ENCODE measurements at places on chromosomes 3 and 15. TPM values are rescaled to one million over a fixed set of nuclear protein-coding genes. Genes with fewer than 3 reads are reported as not detected.

DNA sequence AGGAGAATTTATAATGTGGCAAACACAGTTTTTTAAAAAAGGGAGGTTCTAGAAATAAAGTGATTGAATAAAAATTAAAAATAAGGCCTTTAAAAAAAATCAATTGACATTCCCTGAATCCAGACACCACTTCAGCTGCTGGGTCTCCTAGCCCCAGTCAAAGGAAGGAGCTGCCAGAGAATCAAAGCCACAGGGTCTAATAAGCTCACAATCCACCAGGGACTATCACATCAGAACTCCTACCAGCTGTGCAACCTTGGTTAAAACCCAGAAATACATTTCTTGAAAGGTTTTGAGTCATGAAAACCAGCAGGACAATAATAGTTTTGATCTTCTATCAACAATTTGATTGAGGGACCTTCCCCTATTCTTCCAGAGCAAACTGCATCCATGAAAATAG lies 134.5 kb downstream of the MECOM start:
- DNase-seq = no peak

GRCh38 chr3:1468145-1468544 lies 375.3 kb downstream of the CNTN6 start:
- DNase-seq = no peak

DNA sequence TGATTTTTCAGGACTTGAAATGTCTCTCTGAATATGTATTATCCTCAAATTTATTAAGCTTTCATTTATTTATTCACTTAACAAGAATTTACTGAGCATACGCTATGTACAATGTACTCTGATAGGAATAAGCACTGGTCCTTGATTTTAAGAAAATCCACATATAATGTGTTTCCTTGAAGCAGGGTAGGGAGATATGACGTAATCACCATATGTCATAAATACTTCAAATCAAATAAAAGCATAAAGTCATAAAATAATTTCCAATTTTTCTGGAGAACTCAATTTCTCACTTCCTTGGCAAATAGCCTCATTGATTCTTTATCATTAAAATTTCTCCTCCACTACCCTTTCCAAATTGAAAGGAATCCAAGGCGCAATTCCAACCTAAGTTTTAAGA lies 177.8 kb upstream of the GAP43 start:
- DNase-seq = no peak

DNA sequence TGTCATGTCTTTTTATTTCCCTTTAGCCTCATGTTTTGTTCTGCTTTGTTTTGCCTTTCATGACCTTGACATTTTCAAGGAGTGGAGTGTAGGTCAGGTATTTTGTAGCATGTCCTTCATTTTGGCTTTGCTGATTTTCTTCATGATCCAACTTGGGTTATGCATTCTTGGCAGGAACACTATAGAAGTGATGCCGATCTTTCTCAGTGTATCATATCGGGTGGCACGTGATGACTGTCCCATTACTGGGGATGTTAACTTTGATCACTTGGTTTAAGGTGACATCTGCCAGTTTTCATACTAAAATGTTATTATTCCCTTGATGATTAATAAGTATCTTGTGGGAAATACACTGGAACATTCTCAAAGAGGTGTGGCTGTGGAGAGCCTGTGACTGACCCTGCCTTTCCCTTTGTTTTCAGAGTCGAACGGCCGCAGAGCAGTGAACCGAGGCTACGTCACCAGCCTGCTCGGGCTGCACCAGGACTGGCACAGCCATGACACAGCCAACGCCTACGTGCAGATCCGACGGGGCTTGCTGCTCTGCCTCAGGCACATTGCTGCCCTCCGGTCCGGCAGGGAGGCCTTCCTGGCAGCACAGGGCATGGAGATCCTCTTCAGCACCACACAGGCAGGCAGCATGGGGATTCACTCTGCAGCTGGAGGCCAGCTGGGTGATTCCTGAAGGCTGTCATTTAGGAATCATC lies 167.7 kb downstream of the AGBL1 start:
- no peak for DNase-seq

- DNase-seq = no peak
Observed at GRCh38 chr3:7793786-7794185, 707.8 kb upstream of the LMCD1 start.

The NANOGP8 gene
- not detected for total RNA-seq

The IL16 gene
- 106 TPM for total RNA-seq

The SEMA5B gene
- not detected for total RNA-seq
